Activated naive CD4-positive, alpha-beta T cell (primary cell): ENCODE measurements at places on chromosomes 5 and 9.

- DNase-seq = no peak
These were observed 50.4 kb upstream of the CKMT2 start for GRCh38 chr5:81182396-81183390.

GRCh38 chr9:19649336-19650041 lies 139.3 kb downstream of the SLC24A2 start:
- no peak for DNase-seq

GRCh38 chr5:77312413-77312812 lies 101.9 kb downstream of the PDE8B start:
- no peak for DNase-seq

DNA sequence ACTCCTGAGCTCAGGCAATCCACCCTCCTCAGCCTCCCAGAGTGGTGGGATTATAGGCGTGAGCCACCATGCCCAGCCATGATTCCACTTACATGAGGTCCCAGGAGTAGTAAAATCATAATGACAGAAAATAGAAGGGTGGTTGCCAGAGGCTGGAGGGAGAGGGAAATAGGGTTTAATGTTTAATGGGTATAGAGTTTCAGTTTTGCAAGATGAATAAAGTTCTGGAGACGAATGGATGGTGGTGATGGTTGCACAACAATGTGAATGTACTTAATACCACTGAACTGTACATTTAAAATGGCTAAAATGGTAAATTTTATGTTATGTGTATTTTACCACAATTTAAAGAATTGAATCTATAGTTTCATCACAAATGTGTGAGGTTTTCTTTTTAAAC lies 146.5 kb upstream of the ABCA1 start:
- no peak for DNase-seq

DNA sequence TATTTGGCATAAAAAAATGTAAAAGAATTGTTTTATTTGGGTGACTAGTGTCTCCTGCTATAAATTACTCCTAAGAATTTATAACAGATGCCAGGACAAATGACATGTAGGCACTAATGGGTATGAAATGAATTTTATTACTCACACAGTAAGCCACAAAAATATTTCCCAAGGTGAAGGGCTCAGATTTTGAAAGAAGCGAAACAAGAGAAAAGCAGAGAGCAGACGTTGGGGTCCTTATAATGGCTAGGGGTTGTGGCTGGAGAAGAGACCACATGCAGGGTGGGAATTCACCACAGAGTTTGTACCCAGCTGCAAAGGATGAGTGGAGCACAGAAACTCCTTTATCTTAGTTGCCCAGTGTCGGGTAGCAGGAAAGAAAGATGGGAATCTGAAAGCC lies 45.0 kb upstream of the PRR16 start:
- DNase-seq = no peak

- DNase-seq = no peak
These were observed 216.9 kb downstream of the NR3C1 start for GRCh38 chr5:143186623-143187022.
